GM20000 (cell line): ENCODE measurements at places on chromosomes 16 and 17.

- DNase-seq, result no peak
Observed at GRCh38 chr16:24838554-24839266, 7.1 kb upstream of the SLC5A11 start.

- DNase-seq, result peak; percentile 92
Observed at GRCh38 chr17:49515196-49515770, 20.2 kb downstream of the NGFR start.

DNA sequence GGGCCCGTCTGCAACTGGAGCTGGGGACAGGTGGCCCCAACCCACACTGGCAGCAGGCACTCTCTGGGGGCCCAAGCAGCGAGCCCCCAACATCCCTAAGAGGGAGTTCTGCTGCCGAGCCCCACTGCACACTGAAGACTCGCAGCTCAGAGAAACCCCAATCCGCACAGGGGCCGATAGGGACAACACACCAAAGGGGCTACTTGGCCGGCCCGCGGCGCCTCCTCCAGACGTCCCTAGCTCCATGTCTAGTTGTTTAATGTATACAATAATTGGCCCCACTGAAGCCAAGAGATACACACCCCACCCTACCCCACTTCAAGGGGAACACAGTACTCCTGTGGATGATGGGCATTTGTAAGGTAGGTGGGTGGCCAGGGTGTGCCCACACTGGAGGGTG is 62.7 kb downstream of the ZNF423 start:
- no peak for DNase-seq

DNA sequence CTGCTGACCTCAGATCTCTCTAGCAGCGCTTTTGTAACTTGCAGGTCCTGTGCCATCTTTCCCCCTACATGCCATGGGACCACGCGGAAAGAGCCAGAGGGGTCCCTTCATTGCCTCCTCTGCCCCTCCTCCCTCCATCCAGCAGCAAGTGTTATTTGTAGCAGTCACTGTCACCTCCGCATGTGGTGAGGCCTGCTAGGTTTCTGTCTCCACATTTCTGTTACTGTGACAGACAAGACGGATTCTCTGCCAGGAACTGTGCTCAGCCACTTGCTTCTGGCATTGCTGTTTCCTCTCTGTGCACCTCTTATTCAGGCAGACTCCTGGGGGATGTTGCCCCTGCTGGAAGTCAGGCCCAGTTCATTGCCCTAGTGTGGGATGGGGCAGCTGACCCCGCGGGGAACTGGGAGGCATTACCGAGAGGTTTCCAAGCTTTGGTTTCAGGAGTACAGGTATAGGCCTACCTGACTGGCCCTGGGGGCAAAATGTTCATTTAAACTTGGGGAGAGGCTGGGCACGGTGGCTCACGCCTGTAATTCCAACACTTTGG is 61.2 kb downstream of the RAB11FIP4 start:
- no peak for DNase-seq

GRCh38 chr16:4395055-4395726 is 21.2 kb downstream of the CORO7 start:
- DNase-seq, result no peak
